Activated effector memory CD4-positive, alpha-beta T cell treated with Interleukin-2 at 50 U/mL for 16 hours (primary cell): ENCODE measurements at places on chromosomes 2 and 18.
A peak's percentile ranks its signal among the peaks of the same experiment; 100 is the strongest.

- no peak for DNase-seq
Measured at GRCh38 chr2:1951586-1951985, 207.3 kb upstream of the PXDN start.

GRCh38 chr2:128451084-128452023 lies 132.7 kb upstream of the HS6ST1 start:
- no peak for DNase-seq

- DNase-seq, result no peak
Measured at GRCh38 chr2:178704876-178705275, 102.3 kb downstream of the TTN start.

DNA sequence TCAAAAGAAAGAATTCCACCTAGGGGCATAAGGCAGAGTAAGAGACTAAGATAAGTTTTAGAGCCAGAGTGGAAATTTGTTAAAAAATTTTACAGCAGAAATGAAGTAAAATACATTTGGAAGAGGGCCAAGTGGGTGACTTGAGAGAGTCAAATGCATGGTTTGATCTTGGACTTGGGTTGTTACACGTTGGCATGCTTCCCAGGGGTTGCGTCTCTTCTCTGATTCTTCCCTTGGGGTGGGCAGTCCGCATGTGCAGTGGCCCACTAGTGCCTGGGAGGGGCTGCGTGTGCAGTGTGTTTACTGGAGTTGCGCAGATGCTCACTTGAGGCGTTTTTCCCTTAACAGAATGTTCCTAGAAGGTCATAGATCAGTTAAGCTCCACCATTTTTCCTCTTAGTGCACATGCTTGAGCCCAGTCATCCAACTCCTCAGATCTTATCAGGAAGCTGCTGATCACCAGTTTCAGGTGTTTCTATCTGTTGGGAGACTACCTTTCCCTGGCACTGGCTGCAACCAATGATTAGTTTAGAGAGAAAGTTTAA lies 13.1 kb downstream of the SEH1L start:
- no peak for DNase-seq

DNA sequence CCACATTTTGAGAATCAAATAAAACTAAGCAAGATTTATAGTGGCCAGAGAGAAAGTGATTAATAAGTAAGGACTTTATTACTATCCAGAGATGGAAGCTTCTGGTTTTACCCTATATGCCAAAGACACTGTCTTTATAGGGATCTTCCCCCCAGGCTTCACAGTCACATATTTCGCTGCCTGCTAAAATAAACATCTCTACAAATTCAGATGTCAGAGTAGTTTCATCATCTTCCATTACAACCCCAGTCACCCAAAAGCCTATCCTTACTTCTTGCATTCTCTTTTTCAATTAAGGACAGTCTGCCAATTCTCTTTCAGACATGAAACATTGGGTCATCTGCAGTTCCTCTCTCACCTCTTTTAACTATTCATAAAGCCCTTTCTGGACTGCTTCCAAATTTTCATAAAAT lies 28.3 kb downstream of the CREB1 start:
- no peak for DNase-seq

DNA sequence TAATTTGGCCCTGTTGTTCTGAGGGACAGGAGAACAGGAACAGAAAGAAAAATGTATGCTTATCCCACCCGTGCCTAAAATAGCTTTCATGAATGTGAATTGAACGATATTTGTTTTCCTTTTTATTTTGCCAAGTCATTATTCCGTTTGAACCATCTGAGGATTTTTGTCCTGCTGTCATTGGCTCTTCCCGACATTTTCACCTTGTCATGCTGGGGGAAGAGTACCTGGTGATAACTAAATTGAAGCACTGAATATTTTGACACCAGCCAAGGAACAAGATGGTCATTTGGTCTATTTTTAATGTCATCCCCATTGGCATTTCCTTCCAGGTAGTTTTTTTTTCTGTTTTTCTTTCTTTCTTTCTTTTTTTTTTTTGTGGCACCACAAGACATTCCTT lies 204.1 kb downstream of the DCC start:
- DNase-seq, result no peak

DNA sequence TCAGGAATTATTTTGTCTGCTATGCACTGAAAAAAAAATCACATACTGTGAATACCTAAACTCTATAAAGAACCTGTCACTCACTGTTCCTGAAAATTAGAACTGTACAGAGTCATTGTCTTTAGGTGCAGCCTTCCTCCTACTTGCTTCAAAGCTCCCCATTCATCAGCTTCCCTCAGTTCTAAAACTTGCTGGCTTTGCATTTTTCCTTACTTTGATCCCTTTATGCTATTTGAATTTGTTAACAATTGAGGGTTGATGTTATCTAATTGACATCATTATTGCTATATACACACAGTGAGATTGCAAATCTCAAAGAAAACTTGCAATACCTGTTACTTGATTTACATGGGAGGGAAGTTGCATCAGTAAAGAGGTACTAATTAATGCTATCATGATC lies 48.3 kb downstream of the PTH2R start:
- no peak for DNase-seq

- no peak for DNase-seq
Measured at GRCh38 chr2:173667415-173667814, 297.8 kb downstream of the SP3 start.

DNA sequence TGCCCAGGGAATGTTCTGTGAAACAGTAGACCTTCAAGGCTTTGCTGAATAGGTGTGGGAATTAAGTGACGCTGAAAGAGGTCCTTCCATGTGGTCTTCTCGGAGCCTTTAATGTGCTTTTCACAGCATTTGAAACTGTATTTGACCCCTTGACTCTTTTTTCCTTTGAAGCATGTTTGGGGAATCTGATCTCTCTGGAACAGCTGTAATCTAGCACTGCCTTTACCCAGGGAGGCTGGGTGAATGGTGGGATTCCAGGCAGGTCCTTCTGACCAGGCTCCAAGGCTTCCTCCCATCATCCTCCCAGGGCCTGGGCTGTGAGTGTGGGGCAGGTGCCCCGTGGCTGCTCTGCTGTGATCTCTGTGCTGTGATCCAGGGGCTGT lies 4.2 kb downstream of the ZAP70 start:
- DNase-seq, result no peak

GRCh38 chr2:25635797-25636196 lies 37.6 kb downstream of the DTNB start:
- no peak for DNase-seq

GRCh38 chr2:33272001-33272400 lies 204.4 kb upstream of the RASGRP3 start:
- no peak for DNase-seq

- no peak for DNase-seq
Measured at GRCh38 chr2:151302879-151303278, 13.4 kb upstream of the NMI start.

DNA sequence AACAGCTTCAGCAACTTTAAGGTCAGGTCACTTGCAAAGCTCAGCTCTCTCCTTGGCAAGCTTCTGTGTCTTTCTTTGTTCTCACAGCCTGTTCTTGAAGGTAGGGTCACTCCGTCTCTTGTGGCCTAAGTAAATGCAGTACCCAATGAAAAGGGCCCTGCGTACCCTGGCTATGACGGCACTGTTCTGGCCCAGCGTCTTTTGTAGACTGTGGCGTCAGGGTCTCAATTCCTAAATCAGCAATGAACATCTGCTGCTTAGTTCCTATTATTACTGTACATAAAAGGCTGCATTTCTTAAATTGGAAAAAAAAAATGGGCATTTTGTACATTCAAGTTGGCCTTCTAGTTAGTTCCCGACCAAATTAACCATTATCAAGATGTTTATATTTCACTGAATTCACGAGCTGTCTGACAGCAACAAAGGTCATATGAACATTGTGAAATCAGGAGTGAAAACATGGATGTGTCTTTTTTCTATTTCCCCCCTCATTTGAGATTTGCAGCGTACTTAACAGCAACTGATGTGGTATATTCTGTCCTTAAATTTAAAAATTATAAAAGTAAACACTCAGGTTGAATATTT lies 17.0 kb upstream of the MTCL1 start:
- no peak for DNase-seq

- peak; percentile 27 for DNase-seq
Measured at GRCh38 chr2:112155331-112156151, 17.4 kb downstream of the FBLN7 start.

DNA sequence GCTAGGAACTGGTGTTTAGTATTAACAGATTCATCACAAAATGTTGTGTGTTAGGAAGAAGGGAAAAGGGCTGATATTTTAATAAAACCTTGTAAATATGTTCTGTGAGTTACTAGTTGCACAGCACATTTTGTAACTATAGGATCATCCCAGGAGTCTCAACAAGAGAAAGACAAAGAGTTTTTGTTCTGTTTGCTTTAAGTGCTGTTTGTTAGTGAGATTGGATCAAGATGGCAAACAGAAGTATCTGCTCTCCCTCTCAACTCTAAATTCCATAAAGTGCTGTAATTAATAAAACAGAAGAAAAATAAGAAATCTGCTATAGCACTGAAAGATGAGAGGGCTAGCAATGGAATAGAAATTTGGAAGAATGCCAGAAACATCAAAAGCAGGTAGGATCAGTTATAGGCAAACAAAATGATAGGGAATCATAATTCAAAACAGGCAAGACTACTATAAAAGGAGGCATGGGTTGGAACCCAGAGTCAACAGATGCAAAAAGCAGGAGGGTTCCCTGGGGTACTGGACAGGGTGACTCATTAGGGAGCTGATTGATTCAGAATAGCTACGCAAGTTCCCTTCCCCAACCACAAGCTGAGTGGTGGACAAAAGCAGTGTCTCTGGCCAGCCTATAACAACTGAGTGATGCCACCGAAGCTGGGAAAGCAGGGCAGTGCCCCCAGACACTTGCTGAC lies 75.8 kb downstream of the DYNC1I2 start:
- no peak for DNase-seq
